ENCODE measurements at places on chromosomes 1 and 21.

GRCh38 chr21:14452727-14453241, 69.8 kb upstream of the HSPA13 start:
- DNase-seq = no peak

GRCh38 chr1:100298512-100298911, 32.5 kb downstream of the RTCA start:
- DNase-seq = no peak

DNA sequence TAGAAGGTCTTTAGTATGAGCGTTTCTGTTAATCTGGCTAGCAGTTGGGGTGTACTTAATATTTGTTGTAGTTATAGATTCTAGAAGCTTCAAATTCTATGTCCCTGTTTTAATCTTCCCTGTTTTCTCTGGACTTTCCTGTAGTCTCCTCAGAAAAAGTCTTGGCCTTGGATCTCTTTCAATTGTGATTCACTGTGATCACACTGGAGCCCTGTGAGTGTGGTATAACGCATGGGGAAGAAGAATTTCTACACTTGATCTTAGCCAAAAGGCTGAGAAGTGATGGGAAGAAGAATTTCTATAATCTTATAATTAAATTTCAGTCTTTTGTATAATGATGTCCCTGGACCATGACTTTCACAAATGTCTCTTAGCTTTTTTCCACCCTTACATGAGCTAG, 36.7 kb upstream of the COP1 start:
- no peak for DNase-seq

DNA sequence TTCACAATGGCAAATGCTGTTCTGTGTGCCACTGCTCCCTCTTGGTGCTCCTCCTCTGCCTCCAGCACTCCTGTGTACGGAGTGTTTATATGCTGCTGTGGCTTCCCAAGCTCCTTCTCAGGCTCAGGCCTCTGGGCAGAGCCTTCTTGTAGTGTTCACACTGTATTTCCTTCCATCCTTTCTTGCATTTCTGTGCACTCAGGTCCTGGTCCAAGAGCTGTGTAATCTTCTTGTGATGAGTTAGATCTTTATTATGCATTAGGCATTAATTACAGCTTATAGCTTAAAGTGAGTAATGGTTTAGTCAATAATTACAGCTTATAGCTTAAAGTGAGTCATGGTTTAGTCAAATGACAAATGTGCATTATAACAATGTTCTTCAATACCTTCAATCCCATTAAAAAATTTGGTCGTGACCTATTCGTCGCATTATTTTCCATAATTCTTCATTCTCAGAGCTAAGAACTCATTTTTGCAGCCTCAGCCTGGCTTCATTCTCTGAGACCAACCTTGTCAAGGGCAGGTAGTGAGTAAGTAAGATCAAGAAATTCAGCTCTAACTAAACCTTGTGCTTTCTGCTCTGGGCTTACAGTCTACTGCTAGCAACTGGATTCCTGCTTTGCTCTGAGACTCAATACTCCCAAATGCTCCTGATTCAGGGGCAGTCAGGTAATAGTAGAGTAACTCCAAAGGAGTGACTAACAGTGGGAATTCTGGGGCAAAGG, 154.5 kb upstream of the SPAG17 start:
- no peak for DNase-seq

DNA sequence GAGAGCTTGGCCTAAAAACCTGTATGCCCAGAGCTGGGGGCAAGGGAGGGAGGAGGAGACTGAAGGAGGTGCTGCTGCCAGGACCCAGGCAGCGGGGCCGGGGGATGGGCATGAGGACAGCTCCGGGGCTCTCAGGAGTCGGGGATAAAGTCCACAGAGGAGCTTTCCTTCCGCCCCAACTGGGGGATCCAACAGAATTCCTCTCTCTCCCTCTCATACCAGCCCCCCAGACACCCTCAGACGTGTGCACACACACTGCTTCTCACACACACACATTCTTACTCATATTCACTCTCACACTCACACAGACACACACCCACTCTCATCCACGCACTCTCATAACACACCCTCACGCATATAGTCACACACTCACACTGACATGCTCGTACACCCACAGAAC, 39.1 kb downstream of the SYF2 start:
- DNase-seq = no peak

DNA sequence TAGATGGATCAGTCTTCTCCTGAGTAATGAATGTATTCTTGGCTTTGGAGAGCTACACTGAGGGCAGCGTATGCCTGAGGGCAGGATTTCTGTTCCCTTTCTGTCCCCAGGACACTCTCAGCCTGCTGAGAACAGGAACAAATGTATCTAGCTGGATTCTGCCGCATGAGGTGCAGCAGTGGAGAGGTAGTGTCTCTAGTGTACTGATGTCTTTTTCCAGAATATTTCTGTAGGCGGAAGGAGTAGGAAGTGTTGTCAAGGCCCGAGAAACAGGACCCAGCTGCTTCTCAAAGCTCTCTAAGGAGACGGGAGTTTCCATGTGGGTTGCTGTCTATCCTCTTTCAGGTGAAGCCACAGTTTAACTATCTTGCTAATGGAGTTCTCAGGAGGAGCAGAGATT, 65.5 kb downstream of the MT1HL1 start:
- no peak for DNase-seq

DNA sequence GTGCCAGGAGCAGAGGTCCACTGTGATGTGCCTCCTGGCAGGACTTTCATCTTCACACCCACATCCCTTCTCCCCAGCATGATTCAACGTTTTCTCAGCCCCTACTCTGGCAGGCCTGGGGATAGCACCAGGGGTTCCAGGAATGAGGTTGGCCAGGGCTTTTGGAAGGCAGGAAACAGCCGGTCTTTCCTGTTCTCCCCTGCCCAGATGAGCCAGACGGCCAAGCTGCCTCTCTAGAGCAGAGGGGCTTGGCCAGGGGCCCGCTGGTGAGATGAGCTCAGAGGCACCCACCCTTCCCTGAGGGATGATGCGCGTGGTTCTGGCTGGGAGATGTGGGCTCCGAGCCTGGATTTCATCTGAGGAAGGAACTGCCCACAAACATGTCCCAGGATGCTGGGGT, 4.3 kb upstream of the MFAP2 start:
- no peak for DNase-seq

GRCh38 chr1:61420243-61420642, 304.7 kb downstream of the TM2D1 start:
- no peak for DNase-seq

Data from activated CD4-positive, alpha-beta T cell treated with anti-CD3 and anti-CD28 coated beads for 1 hour (primary cell).